ENCODE measurements at places on chromosomes 12 and 14. TPM values are rescaled to one million over a fixed set of nuclear protein-coding genes. Genes with fewer than 3 reads are reported as not detected.

DNA sequence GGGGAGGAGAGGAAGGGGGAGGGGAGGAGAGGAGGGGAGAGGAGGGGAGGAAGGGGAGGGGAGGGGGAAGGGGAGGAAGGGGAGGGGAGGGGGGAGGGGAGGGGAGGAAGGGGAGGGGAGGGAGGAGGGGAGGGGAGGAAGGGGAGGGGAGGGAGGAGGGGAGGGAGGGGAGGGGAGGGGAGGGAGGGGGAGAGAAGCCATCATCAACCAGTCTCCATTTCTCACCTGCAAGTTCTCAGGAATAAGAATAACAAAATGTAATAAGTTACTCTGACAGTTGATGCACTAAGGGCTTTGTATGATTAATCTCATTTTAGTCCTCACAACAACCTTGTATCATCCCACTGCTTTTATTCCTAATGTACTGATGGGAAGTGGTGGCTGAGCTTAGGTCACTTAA, 59.1 kb upstream of the TMEM263 start:
- no peak for DNase-seq

Gene CCDC197
- total RNA-seq = not detected

Gene FGF23
- total RNA-seq = not detected

GRCh38 chr14:25252793-25253192, 202.8 kb upstream of the STXBP6 start:
- no peak for DNase-seq

DNA sequence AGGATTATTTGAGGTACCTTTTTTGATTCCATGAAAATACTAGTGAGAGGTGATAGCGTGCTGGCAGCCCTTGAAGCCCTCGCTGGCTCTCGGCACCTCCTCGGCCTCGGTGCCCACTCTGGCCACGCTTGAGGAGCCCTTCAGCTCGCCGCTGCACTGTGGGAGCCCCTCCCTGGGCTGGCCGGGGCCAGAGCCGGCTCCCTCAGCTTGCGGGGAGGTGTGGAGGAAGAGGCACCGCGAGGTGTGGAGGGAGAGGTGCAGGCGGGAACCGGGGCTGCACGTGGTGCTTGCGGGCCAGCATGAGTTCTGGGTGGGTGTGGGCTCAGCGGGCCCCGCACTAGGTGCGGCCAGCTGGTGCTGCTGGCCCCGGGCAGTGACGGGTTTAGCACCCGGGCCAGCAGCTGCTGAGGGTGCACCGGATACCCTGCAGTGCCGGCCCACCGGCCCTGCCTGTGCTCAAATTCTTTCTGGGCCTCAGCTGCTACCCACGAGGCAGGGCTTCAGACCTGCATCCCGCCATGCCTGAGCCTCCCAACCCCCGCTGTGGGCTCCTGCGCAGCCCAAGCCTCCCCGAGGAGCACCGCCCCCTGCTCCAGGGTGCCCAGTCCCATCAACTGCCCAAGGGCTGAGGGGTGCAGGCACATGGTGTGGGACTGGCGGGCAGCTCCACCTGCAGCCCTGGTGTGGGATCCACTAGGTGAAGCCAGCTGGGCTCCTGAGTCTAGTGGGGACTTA, 7.4 kb downstream of the MOK start:
- no peak for DNase-seq

- DNase-seq = no peak
These were observed 2.5 kb downstream of the RASAL1 start for GRCh38 chr12:113133036-113133435.

GRCh38 chr12:92130999-92131398, 14.6 kb downstream of the BTG1 start:
- DNase-seq = no peak

DNA sequence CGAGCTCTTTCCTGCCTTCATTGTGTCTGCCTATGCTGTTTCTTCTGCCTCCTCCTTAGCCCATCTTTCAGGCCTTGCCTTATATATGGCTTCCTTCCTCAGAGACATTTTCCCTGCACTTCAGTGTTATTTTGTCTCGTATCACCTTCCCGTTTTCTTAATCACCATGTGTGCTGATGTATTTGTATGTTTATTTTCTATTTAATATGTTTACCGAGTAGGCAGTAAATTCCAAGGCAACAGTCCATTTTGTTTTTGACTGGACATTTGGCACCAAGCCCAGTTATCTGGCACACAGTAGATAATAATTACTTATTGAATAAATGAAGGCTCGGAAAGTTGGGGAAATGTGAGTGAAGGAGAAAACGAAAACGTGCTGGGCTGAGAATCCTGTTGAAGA, 4.6 kb upstream of the POU6F1 start:
- DNase-seq = no peak

Gene RAD51AP1
- 4.4 TPM for total RNA-seq

Gene ATF7
- 35.6 TPM for total RNA-seq

GRCh38 chr12:17478908-17479673, 610.9 kb downstream of the RERGL start:
- DNase-seq = no peak

- DNase-seq = no peak
These were observed 638.3 kb upstream of the TBX3 start for GRCh38 chr12:115322275-115322674.

Gene LYZ
- total RNA-seq = 55.2 TPM

Gene GLIPR1L2
- total RNA-seq = 0.52 TPM

DNA sequence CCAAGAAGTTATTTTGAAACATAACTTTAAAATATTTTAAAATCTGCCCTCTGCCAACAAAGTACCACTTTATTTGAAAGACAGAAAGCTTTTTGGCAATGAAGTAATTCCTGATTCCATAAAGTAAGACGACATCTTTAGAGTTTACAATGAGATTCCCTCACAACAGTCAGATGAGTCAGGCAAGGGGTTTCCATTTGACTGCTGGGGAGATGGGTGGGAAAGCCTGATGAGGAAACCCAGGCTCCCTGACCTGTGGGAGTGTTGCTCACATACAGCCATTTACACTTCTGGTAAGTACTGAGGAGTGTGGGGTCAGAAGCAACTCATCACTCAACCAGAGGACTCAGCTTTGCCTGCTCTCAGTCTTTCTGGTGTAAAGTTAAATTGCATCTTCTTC, 10.2 kb downstream of the KITLG start:
- DNase-seq = no peak

GRCh38 chr12:127790376-127790775, 476.6 kb upstream of the TMEM132C start:
- DNase-seq = no peak

GRCh38 chr12:81465876-81466275, 293.3 kb downstream of the PPFIA2 start:
- DNase-seq = no peak

- DNase-seq = no peak
These were observed 214.2 kb downstream of the ADAMTS20 start for GRCh38 chr12:43337571-43338444.

DNA sequence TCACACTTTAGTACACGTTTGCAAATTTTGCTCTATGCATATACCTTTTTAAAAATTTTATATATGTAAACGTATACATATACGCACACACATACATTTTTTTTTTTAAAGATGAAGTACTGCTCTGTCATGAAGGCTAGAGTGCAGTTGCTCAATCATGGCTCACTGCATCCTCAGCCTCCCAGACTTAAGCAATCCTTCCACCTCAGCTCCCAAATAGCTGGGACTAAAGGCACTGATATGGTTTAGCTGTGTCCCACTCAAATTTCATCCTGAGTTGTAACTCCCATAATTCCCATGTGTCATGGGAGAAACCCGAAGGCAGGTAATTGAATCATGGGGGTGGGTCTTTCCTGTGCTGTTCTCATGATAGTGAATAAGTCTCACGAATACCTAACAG, 220.8 kb upstream of the CAND1 start:
- no peak for DNase-seq

GRCh38 chr12:121295746-121296617, 527 bp downstream of the CAMKK2 start:
- DNase-seq = peak; percentile 55

GRCh38 chr14:87432698-87433097, 560.3 kb downstream of the GALC start:
- no peak for DNase-seq

DNA sequence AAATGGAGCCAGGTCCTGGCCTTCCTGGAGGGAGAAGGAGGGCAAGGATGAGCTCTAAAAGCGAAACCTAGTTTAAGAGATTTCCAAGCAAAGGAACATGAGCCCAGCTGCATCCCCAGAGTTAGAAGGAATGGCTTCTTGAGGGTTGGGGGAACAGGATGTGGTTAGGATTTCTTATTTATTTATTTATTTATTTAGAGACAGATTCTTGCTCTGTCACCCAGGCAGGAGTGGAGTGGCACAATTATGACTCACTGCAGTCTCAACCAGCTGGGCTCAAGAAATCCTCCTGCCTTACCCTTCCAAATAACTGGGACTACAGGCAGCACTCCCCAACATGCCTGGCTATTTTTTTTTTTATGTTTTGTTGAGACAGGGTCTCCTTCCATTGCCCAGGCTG, 25.3 kb upstream of the TMEM106C start:
- no peak for DNase-seq

- no peak for DNase-seq
These were observed 238.9 kb upstream of the BTG1 start for GRCh38 chr12:92384571-92384970.

Gene CDKN3
- total RNA-seq = 18.2 TPM

Gene PELI2
- 30.8 TPM for total RNA-seq

DNA sequence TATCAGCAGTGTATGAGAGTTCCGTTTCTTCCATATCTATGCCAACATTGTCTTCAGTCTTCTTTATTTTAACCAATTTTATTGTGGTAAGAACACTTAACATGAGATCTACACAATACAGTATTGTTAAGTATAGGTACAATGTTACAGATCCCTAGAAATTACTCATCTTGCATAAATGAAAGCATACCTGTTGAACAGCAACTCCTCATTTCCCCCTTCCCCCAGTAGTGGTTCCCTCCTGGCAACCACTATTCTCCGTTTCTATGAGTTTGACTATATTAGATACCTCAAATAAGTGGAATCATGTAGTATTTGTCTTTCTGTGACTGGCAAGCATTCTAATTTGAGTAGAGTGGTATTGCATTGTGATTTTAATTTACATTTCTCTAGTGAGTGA, 150.5 kb downstream of the CRADD start:
- DNase-seq = no peak

GRCh38 chr12:108907839-108908351, 28.0 kb downstream of the DAO start:
- DNase-seq = no peak

DNA sequence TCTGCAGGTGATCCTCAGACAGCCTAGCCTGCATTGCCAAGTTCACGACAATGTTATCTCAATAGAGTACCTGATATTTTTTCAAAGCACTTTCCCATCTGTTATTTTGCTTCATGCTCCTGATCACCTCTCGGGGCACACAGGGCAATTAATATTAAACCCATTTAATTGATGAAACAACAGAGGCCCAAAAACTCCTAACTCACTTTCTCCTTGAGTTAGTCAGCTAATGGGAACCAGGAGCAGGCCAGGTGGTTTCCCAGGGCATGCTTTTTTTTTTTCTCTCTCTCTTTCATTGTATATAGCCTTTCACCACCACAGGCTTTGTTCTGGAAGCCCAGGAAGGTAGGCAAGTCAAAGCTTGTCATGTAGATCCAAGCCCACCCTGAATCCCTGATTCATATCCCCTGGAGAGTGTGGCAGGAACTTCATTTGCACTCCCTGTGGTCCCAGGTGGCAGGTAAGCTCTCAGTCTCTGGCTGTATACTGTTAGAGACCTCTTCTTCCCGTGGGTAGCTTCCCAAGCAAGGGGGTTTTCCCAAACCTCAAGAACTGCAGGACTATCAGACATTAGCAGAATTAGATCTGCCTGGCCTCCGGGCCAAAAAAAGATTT, 41.6 kb upstream of the MAP1LC3B2 start:
- DNase-seq = no peak

- DNase-seq = no peak
These were observed 359.0 kb downstream of the CACNA1C start for GRCh38 chr12:2411616-2412304.

Gene SCNN1A
- 130 TPM for total RNA-seq

DNA sequence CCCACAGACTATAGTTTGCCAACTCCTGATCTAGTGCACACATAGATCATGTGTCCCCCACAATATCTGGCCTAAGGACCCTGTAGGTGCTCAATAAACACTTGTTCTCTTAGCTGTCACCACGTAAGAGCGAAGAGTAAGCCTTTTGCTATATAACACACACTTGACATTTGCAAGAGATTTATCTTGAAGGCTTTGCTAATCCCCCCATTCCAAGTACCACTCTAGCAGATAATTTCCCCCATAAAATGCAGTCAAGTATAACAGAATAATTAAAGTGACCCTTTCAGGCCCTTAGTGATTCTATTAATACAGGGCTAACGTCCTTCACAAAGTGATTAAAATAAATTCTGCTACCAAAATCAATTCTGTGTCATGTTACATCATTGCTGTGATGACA, 87.5 kb downstream of the PLXNC1 start:
- no peak for DNase-seq

DNA sequence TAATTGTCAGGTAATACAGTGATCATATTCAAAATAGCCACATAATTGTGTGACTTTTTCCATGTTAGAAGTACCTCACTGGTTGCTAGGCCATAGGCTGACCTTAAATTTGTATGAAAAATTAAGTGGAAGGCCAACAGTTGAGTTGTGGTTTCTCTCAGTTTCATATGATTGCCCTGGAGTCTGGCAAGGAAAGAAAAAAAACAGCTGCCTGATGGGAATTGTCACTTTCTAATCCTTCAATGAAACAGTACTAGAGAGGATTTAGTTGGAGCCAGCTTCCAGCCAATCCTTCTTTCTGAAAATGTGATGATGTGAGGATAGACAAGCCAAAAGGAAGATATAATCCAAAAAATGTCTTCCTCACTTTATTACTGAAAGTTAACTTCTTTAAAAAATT, 113.6 kb downstream of the ALX1 start:
- no peak for DNase-seq

- no peak for DNase-seq
These were observed 10.7 kb upstream of the BHLHE41 start for GRCh38 chr12:26135571-26135970.

GRCh38 chr12:94426049-94426448, 33.6 kb downstream of the CEP83 start:
- no peak for DNase-seq

Gene CFAP54
- total RNA-seq = 0.82 TPM

DNA sequence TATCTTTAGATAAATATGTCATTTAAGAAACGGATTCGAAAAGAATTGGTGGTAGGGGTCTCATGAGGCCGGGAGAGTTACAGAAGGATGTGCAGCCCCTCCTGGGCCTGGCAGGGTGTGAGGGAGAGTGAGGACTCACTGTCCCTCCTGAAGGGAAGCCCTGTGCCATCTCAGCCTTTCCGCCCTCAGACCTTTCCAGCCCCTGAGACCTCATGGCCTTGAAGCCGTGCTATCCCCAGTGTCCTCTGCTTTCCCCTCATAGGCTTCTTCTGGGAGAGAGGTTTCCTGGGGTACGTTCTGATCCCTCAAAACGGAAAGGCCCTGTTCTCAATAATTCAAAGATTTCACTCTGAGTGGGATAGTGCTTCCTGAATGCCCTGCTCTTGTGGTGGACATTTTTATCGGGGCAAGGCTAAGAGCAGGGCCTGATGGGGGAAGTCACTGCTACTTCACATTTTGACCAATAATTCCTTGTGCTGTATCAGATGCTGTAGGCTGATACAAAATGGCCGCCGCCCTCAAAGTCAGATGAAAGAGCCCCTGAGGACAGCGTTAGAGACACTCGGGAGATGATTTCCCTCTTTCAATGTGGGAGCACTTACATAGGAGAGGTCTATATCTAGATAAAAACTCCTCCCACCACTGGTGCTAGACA, 1.3 kb downstream of the CD4 start:
- no peak for DNase-seq

GRCh38 chr12:101743242-101743641, 4.0 kb upstream of the SYCP3 start:
- DNase-seq = no peak

- DNase-seq = no peak
These were observed 1949.4 kb upstream of the SEL1L start for GRCh38 chr14:83483063-83483462.
